KBM-7 (cell line): ENCODE measurements at places on chromosomes 5 and 9.

GRCh38 chr9:3746296-3747275 lies 220.8 kb upstream of the RFX3 start:
- no peak for DNase-seq

GRCh38 chr5:172872997-172873491 lies 39.0 kb downstream of the ERGIC1 start:
- no peak for DNase-seq

GRCh38 chr5:72145348-72145747 lies 38.1 kb downstream of the MAP1B start:
- DNase-seq, result no peak

- DNase-seq, result peak; percentile 72
These were observed 140.4 kb downstream of the ESM1 start for GRCh38 chr5:54844905-54845566.

DNA sequence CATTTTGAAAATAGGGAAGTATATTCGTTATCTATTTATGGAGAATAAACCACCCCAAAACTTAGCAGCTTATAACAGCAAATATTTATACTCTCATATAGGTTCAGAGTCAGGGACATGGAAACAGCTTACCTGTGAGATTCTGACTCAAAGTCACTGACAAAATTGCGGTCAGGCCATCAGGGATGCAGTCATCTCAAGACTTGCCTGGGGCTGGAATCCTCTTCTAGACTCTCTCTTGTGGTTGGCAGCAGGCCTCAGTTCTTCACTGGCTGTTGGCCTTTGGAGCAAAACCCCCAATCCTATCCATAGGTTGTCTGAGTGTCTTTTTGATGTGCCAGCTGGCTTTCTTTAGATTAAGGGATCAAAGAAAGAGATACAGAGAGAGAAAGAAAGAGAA lies 275.6 kb downstream of the SEC61B start:
- no peak for DNase-seq

DNA sequence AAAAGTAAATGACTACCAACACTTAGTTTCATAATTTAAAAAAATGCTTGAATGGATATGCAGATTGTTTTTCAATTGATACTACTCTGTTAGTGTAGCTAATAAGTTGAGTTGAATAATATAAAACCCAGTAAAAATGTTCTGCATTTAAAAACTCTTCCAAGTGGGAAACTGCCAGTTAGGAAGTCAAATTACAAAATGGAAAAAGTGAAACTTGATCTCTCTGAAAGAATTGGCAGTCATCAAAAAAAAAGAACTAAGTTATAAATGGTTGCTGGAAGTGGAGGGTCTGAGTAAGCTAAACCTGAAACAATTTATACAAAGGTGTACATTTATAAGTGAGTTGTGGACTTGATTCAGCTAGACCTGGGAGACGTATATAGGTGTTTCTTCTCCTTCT lies 52.4 kb downstream of the VCAN start:
- DNase-seq, result no peak

GRCh38 chr5:176438959-176439757 lies 9.0 kb upstream of the FAF2 start:
- peak; percentile 63 for DNase-seq
